ENCODE measurements at places on chromosomes 4 and X.

DNA sequence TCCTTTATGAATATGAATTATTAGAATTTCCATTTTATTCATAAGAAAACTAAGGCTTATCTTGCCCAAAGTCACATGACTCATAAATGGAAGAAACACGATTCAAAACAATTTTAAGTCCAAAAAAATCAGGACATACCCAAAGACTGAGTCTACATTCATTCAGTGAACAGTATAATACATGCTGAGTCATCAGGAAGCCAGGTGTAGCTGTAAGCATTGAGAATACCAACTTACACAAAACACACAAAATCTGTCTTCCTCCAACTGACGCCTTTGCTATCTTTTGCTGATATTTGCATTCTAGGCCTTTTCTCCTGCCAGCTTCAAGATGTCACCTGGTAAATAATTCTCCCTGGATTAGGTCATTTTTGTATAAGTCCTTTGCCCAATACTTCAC lies 520.1 kb upstream of the GALNT7 start:
- no peak for DNase-seq

- DNase-seq = no peak
Measured at GRCh38 chrX:120021927-120022326, 55.6 kb downstream of the RHOXF2B start.

- DNase-seq = no peak
Measured at GRCh38 chr4:140141210-140141835, 12.7 kb downstream of the MAML3 start.

DNA sequence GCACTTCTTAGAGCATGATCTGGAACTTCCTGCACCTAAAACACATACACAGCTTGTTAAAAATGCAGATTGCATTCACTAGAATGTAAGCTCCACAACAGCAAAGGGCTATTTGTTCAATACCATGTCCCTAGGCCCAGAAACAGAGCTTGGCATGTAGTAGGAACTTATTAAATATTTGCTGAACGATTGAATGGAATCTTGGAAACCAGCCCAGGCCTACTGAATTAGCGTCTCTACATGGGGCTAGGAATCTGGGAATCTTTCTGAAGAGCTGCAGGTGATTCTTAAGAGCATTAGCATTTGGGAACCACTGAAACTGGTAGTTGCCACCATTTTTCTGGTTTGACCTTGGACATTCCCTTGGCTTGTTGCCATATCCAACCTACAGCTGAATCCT lies 234.1 kb downstream of the STIM2 start:
- DNase-seq = no peak

DNA sequence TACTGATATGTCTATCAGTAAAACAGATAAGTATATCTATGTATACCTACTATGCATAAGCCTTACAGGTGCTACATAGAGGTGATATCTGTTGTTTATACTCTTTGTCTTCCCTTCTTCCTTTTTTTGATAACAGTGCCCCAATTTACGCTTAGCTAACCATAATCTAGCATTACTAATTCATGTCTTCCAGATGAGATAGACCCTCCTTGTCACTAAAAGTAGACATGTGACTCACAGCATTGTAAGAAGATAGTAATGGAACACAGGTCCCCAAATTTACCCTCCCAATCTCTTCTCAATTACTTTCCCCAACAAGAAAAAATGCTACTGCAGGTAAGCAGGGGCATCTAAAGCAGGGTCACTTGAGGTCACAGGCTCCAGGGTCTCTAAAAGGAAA lies 7.9 kb upstream of the NFKB1 start:
- DNase-seq = no peak

DNA sequence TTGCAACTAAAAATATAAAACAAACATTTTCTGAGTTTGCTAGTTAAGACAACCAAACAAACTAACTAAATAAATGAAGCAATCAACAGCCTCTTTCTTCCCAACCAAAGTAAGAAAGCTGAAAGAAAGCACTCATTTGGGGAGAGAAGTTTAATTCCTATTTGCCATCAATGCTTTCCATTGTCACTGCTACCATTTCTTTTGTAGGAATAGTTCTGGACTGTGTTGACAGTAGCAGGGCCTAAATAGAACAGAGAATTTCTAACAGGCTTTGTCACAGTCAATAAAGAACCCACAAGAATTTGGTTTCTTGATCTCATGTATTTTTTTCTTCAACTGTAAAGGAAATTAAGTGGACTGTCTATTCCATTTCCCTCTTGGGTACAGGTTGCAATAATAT lies 1886.4 kb upstream of the TENM3 start:
- no peak for DNase-seq

- peak; percentile 73 for DNase-seq
Measured at GRCh38 chr4:100823066-100823992, 305.5 kb upstream of the EMCN start.

DNA sequence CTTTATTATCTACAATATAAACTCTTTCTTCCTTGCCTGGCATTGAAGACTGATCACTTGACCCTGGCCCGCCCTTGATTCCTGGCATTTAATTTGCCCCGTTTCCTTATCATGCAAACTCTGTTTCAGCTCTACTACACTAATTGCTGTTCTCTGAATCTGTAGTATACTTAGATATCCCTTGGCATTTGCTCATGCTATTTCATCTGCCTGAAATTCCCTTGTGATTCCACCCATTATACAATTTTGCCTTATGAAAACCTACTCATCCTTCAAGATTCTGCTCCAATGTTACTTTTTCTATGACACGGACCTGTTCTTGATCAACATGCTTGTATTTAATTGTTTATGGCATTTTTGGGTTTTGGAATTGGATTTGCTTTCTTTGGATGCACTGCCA lies 459.9 kb upstream of the AMOT start:
- DNase-seq = no peak

- DNase-seq = no peak
Measured at GRCh38 chr4:12827966-12828365, 656.2 kb downstream of the RAB28 start.

DNA sequence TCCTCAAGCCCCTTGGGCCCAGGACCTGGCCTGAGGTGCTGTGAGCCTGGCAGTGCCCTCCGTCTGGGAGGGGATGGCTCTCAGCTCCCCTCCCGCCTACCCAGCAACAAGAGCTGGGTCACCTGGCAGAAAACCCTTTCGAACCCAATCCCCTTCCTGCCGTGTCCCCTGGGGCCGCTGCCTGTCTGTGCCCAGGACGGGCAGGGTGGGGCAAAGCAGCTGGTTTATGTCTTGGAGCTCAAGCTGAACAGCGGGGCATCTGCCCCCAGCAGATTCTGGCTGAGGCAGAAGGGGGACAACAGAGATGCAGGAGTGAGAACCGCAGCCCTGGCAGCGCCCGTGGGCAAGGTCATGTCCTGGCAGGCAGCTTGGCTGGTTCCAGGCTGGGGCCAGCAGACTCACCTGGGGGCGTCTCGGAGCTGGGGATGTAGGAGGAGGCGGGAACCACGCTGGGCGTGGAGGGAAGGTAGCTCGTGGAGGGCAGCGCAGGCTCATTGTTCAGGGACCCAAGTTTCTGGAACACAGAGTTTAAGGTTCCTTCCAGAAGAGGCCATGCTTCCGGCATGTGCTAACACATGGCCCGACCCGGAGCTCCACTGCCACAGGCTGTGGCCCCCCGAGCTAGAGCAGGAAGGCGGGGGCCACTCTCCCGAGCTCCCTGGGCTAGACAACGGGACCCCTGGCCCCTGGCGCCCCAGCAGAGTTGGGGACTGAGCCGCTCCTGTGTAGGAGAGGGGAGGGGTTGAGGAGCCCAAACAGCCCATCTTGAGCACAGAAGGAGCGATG lies 24.2 kb downstream of the NELFA start:
- no peak for DNase-seq

DNA sequence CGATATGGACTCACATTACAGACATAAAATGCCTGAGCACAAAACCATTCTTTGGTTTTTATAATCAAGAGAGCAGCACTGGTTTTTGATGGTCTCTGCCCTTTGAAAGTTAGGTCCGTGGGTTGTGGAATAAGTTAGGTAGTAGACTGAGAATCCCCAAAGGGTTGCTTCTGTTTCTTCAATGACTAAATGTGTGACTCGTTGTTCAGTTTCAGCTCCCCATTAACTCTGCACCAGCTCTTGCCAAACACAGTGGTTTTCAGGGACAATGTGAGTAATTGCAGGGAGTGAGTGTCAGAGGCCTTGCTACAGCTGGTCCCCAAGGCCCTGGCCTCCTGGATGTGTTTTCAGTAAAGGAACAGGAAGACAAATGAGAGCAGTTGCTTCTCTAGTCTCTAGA lies 24.8 kb downstream of the SMIM20 start:
- no peak for DNase-seq

DNA sequence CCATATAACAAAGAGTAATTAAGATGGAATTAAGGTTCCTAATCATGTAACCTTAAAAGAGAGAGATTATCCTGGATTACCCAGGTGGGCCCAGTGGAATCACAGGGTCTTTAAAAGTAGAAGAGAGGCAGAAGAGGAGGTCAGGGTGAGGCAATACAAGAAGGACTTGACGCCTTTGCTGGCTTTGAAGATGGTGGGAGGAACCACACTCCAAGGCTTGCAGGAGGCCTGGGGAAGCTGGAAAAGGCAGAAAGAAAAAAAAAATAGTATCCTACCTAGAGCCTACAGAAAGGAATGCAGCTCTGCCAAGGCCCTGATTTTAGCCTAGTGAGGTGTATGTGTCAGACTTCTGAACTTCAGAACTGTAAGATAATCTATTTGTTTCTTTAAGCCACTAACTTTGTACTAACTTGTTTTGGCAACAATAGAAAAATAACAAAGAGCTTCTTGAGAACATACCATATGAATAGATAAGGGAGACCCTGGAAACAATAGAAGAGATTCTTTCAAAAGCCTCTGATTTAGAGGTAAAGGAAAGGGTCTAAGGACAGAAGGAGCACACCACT lies 229.9 kb upstream of the TTC29 start:
- DNase-seq = no peak

DNA sequence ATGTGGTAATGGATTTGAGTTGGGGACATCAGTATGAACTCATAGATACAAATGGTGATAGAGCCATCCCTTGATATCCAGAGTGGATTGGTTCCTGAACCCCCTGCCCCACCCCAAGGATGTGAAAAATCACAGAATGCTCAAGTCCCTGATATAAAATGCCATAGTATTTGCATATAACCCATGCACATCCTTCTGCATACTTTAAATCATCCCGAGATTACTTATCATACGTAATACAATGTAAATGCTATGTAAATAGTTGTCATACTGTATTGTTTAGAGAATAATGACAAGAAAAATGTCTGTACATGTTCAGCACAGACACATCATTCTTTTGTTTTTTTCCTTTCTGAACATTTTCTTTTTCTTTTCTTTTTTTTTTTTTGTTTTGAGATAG lies 18.9 kb upstream of the SEPTIN11 start:
- no peak for DNase-seq

DNA sequence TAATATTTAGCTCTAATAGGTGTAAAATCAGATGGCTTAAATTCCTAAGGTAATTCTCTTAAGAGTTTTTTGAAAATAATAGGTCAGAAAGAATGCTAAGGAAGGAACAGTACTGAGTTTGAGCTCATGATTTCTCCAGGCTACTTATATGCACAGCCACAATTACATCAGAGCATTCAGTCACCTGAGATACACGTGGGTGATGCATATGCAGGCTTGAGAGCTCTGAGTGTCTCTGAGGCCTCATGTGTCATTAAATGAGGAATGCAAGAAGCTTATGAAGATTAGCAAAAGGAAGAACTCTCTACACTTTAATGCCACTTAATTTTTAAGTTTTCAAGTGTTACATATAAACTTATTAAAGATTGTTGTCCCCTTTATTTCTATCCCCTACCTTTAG lies 124.0 kb upstream of the STIM2 start:
- DNase-seq = no peak

DNA sequence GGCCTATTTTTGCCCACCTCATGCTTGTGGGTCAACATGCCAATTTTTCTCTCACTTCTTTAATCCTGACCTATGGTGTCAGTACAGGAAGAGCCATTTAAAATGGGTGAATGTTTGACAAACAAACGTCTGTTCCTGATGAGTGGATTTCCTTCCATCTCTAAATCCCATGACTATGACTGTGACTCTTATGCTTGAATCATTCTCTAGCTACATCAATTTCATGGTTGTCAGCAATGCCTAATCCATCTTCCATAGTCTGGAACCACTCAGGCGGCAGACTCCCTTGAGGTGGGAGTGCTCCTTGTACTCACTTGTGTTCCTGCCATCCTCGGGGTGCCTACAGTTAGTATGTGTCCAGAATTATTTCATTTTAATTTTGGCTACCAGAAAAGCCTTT lies 194.9 kb upstream of the RPS6KA3 start:
- no peak for DNase-seq

DNA sequence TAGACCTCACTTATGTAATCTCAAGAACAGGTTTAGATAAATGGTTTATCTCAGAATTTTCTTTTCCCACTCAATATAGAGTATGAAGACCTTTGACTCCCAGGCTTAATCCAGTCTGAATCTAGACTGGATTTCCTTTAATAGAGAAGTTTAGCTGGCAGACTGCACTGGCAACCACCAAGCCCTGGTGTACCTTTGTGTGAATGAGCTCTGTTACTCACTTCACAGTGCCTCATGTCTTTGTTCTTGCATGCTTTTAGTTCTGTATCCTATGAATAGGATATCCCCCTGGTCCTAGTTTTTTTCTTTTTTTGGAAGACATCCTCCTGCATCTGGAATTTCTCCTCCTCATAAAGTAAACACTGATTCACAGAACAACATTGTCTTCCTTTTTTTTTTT lies 53.2 kb upstream of the MCUB start:
- DNase-seq = no peak

DNA sequence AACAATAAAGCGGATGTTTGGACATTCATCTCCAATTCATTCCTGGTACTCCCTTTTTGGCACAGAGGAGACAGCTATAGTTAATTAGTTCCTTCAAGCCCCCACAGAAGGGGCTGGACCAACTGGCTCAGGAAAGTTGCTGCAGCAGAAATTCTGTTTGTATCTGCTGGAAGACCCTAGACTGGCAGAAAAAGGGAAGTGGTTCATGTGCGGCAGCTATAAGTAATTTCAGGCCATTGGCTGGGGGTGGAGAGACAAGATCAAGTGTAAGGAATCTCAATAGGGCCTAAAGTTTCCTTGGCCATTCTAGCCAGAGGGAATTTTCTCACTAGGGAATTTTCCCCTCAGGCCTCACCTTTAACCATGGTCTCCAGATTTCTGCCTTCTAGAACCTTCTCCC lies 89.9 kb upstream of the DHX15 start:
- DNase-seq = no peak

- DNase-seq = no peak
Measured at GRCh38 chr4:76498550-76498949, 63.5 kb downstream of the SHROOM3 start.

DNA sequence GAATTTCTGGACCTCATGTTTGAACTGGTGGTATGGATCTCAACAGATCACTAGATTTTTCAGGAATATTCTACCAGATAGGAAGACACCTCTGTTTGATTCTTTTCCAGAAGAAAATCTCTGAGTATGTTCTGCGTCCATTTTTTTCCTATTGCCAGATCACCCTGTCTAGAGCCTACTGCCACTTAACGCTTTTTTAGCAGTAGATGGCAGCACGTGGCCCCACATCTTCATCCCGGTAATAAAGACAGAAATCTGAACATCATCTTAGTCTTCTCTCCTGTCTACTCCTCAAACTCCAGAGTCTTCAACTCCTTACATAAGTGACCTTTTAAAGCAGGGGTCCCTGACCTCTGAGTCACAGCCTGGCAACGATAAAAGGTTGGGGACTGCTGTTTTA lies 184.7 kb downstream of the TMA16 start:
- no peak for DNase-seq

GRCh38 chr4:53421791-53422190 lies 44.4 kb downstream of the FIP1L1 start:
- DNase-seq = no peak

- no peak for DNase-seq
Measured at GRCh38 chrX:103520386-103520785, 1.1 kb upstream of the RAB40A start.

- no peak for DNase-seq
Measured at GRCh38 chr4:121484633-121485032, 103.8 kb upstream of the QRFPR start.

Data from SHP77 treated with DMSO at 0.1 percent for 48 hours (cell line).